Naive thymus-derived CD4-positive, alpha-beta T cell (primary cell): ENCODE measurements at places on chromosomes 6 and 20. TPM values are rescaled to one million over a fixed set of nuclear protein-coding genes. Genes with fewer than 3 reads are reported as not detected.

CPXM1 gene
- 0.19 TPM for total RNA-seq

NNAT gene
- not detected for total RNA-seq

APOM gene
- 3.6 TPM for total RNA-seq

C6orf52 gene
- total RNA-seq, result 1.2 TPM

CLDN20 gene
- not detected for total RNA-seq

WFDC12 gene
- total RNA-seq, result not detected

CDKAL1 gene
- 25.0 TPM for total RNA-seq

SEMG1 gene
- total RNA-seq, result not detected

LPIN3 gene
- 1.9 and 3.0 TPM in 2 replicates for total RNA-seq

DAAM2 gene
- not detected for total RNA-seq

SLA2 gene
- total RNA-seq, result 29.7 TPM

NOTCH4 gene
- 0.54 TPM for total RNA-seq

DPPA5 gene
- not detected for total RNA-seq

TNFRSF6B gene
- not detected in 2 replicates for total RNA-seq

SLPI gene
- not detected for total RNA-seq

ADGRF1 gene
- total RNA-seq, result not detected

SNX3 gene
- 42.5 TPM for total RNA-seq

C20orf144 gene
- 0.79 TPM for total RNA-seq

ENPP5 gene
- not detected in 2 replicates for total RNA-seq

IL17F gene
- not detected in 2 replicates for total RNA-seq

SYCP2 gene
- total RNA-seq, result 3.2 TPM

ZNF165 gene
- total RNA-seq, result 0.92 TPM

BACH2 gene
- 117 TPM for total RNA-seq

DOP1A gene
- total RNA-seq, result 33.9 TPM

TCP11 gene
- total RNA-seq, result not detected in 2 replicates

SCUBE3 gene
- total RNA-seq, result not detected

IP6K3 gene
- not detected for total RNA-seq

BAG2 gene
- total RNA-seq, result 5.1 TPM

DYNLT1 gene
- total RNA-seq, result 72.5 TPM

SNX21 gene
- total RNA-seq, result 2.2 TPM

PPP1R14C gene
- total RNA-seq, result not detected

PPARD gene
- total RNA-seq, result 36.0 TPM

HLA-DRA gene
- 35.4 TPM for total RNA-seq

CNPY3 gene
- 98.9 TPM for total RNA-seq

EDN1 gene
- 1.6 TPM for total RNA-seq

PPP1R11 gene
- 64.0 TPM for total RNA-seq

ADGRF5 gene
- not detected for total RNA-seq

APCDD1L gene
- total RNA-seq, result not detected

DUSP15 gene
- total RNA-seq, result not detected

ADGB gene
- not detected for total RNA-seq

TRIM31 gene
- not detected in 2 replicates for total RNA-seq

CGAS gene
- total RNA-seq, result 5.0 TPM

GMPR gene
- total RNA-seq, result 0.93 TPM

ZBP1 gene
- total RNA-seq, result 10.4 TPM

MLN gene
- total RNA-seq, result not detected

FKBP1C gene
- not detected for total RNA-seq

APOBEC2 gene
- not detected for total RNA-seq

CAP2 gene
- total RNA-seq, result not detected
